ENCODE measurements at places on chromosomes 4 and X. TPM values are rescaled to one million over a fixed set of nuclear protein-coding genes. Genes with fewer than 3 reads are reported as not detected.

Gene OPHN1
- 4.6 TPM for total RNA-seq

Gene SPANXA2
- not detected for total RNA-seq

Gene NR0B1
- not detected for total RNA-seq

Gene DMRTC1
- 0.64 TPM for total RNA-seq

Gene IBSP
- 8.1 TPM for total RNA-seq

Gene HTRA3
- total RNA-seq: 0.50 TPM

Gene GABRE
- 5.9 TPM for total RNA-seq

Gene SPINK2
- not detected for total RNA-seq

Gene NUDT10
- 4.6 TPM for total RNA-seq

Gene NPY2R
- total RNA-seq: not detected

Gene AASDH
- 10.8 TPM for total RNA-seq

Measured in motor neuron (in vitro differentiated cells).